DMS 273 treated with DMSO at 0.1 percent for 48 hours (cell line): ENCODE measurements at places on chromosomes 5 and 9.

DNA sequence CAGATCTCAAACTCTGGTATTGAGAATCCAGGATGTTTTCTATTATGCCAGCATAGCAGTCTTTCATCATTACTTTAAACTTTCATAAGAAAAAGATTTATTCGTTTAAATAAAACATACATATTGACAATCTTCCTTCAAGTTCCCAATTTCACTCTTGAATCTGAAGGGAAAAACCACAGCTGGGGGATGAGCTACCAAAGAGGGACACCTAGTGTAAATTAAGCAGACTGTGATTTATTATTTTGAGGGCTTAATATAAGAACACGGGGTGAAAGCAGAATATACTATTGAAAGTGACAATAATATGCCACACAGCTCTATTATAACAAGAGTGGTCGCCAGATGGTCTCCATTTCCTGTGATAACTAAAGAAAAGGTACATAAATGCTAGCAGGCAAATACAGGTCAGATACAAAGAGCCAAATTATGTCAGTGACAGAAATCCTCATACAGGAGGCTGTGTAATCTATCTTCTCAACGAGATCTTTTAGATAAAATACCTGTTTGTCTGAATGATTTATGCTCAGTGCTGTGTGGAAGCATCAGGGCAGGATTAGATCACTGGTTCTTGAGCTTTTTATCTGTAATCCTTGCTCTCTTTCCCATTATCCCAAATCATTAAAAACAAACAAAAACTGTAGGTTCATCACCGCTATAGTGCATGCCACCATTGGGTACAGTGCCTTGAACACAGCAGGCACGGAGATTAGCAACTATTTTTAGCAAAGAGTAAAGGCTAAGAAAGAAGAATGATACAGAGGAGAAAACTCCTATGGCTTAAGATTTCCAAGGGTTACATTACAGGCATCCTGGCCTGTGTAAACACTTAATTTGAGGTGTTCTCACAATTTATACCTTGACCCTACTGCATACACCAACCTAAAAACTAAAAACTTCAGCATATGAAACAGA is 116.6 kb downstream of the DROSHA start:
- no peak for DNase-seq

DNA sequence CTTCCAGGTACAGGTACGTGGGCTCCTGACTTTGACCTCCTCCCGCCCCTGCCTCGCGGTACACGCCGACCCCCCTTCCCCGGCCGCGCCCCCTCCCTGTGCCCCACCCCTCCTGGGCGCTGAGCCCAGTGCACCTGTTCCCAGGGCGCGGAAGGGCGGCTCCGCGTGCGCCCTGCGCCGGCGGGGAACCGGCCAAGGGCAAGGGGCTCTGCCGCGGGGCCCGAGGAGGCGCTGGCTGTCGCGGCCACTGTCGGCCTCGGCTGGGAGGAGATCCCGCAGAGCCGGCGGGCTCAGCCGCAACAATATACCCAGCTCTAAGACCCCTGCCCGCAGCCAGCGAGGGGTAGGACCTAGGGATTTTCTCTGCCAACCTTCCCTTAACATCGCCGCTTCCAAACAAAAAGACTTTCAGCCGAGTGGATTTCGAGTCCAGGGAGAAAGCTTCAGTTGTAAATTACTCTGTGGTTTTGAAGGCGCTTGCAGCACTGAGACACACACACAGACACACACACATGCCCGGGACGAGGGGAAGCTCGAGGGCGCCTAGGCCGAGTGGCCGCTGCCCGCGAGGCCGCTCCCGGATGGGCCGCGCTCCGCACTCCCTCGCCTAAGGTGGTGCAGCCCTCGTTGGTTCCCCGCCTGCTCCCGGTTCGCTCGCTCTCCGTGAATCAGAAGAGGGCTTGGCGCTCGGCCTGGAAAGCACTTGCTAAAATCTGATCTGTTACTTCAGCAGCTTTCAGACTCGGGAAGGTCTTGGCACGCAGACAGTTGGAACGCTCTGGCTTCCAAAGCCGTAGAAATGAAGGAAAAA is 1.2 kb downstream of the FGF18 start:
- DNase-seq = no peak

- DNase-seq = no peak
Observed at GRCh38 chr5:77133061-77133758, 46.1 kb upstream of the ZBED3 start.

DNA sequence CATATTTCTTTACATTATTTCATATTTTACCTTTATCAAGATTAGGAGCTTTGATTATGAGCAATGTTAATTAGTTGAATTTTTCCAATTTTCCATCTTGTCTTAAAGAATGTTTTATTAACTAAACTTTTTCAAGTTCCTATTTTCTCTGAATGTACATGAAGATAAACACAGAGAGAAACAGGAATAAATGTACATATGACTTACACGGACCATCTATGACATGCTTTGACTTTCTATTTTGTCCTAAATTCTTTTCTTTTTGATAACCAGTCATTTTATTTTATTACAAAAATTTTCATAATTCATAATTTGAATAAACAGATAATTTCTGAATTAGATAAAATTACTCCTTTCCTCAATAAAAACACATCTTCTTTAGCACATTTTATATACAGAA is 1038.8 kb upstream of the ARRDC3 start:
- DNase-seq = no peak

DNA sequence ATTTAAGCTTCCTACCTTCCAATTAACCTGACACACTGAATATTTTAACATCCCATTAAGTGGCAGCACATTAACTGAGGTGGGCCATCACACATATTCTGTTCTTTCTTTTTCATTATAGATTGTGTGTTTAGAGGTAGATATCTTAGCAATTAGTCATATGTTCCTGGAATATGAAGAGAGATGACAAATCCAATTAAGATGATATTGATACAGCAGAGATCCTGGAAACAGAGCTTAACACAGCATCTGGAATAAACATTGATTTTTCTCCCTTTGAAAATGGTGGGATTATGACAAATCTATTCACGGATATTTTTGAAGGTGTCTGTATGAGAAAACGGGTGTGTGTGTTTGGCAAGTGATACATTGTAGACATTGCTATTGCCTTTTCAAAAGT is 448.0 kb downstream of the CDH10 start:
- no peak for DNase-seq
